Cardiac muscle cell (in vitro differentiated cells and primary cell): ENCODE measurements at places on chromosomes 11 and 22. TPM values are rescaled to one million over a fixed set of nuclear protein-coding genes. Genes with fewer than 3 reads are reported as not detected.

Gene SLC22A9
- polyA plus RNA-seq, result 0.09 TPM in 1 of 2 replicates, not detected in the other

Gene OR5AS1
- not detected in 2 replicates for polyA plus RNA-seq

Gene ARHGAP8
- 1.2 and 12.7 TPM in 2 replicates for polyA plus RNA-seq

Gene ANO3
- polyA plus RNA-seq, result not detected in 2 replicates

Gene THY1
- 6.8 and 7.5 TPM in 2 replicates for polyA plus RNA-seq

Gene NPTXR
- polyA plus RNA-seq, result 4.0 and 4.2 TPM in 2 replicates

Gene LRRC4C
- polyA plus RNA-seq, result 0.66 and 0.70 TPM in 2 replicates

Gene TMEM151A
- 0.87 and 2.0 TPM in 2 replicates for polyA plus RNA-seq

Gene LRP4
- polyA plus RNA-seq, result 14.6 and 15.9 TPM in 2 replicates

Gene MMP1
- polyA plus RNA-seq, result 0.94 TPM in 1 of 2 replicates, not detected in the other

Gene IFTAP
- polyA plus RNA-seq, result 61.9 and 67.3 TPM in 2 replicates

Gene ACP2
- 67.1 and 67.5 TPM in 2 replicates for polyA plus RNA-seq

Gene DAGLA
- 2.1 and 3.4 TPM in 2 replicates for polyA plus RNA-seq

Gene SF3A1
- 92.6 and 124 TPM in 2 replicates for polyA plus RNA-seq

Gene TSPAN18
- polyA plus RNA-seq, result 82.8 and 122 TPM in 2 replicates

Gene ADM2
- 0.10 TPM in 1 of 2 replicates, not detected in the other for polyA plus RNA-seq
